DMS53 (cell line): ENCODE measurements at places on chromosomes 1 and 21.

DNA sequence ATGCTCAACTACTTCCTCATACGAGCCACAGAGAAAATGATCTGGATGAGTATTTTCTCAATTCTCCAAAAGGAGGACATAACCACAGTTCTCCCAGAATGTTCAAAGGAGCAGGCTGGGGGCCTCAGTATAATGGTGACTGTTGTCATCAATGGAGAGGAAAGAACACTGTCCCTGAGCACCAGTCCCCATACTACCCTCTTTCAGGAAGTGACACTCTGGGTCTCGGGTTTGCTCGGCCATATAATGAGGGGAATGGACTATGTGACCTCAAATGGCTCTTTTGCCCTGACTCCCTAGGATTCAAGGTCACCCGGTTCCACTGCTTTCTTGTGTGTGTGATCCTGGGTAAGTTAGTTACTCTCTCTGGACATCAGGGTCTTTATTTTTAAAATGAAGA lies 22.8 kb downstream of the SLC9A1 start:
- DNase-seq, result no peak

DNA sequence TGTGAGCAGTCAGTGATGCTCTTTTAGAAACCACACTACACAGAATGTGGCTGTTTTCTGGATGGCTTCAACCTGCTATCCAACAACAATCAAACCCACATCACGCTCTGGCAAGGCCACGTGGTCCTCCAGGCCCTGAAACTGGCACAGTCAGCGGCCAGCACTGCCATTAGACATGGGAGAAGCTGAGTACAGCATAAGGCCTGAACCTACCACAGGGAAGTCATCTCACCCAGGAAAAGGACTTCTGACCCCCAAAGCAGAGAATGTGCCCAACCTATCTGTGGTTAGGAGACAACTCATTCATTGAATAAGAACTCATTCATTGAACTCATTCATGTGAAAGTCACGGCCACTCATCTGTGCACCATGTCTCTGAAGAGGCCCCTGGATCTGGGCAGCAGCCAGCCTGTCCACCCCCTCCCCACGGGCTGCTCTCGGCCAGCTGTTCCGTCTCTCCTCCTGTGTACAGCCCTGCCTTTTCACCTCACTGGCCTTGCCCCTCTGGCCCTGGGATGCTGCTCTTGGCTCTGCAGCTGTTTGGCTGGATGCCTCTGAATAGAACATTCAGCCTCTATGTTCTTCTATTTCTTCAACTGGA lies 41.1 kb downstream of the C1orf198 start:
- no peak for DNase-seq

- DNase-seq, result no peak
Measured at GRCh38 chr1:93805027-93805610, 73.9 kb downstream of the DNTTIP2 start.

GRCh38 chr1:34928699-34929496 lies 552 bp downstream of the DLGAP3 start:
- DNase-seq, result peak; percentile 68

- DNase-seq, result no peak
Measured at GRCh38 chr1:161359291-161359690, 8.4 kb downstream of the CFAP126 start.

- DNase-seq, result no peak
Measured at GRCh38 chr1:167554028-167554779, 642 bp upstream of the CREG1 start.

DNA sequence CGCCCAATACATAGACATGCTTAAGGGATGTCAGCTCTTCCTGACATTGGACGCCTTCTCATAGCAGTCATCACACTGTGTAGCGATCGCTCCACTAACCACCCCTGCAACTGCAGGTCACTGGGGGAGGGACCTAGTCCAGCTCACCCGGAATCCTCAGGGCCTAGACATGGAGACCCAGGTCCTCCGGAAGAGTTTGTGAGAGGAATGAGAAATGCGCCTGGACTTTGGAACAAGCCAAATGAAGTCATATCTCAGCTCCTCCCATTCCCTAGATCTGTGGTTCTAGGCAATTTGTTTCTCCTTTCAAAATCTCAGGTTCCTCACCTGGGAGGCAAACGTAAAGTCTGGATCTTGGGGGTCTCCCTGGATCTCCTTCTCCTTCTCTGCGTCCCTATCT lies 253.3 kb downstream of the KAZN start:
- no peak for DNase-seq

- DNase-seq, result no peak
Measured at GRCh38 chr1:31731049-31731565, 27.3 kb upstream of the COL16A1 start.

DNA sequence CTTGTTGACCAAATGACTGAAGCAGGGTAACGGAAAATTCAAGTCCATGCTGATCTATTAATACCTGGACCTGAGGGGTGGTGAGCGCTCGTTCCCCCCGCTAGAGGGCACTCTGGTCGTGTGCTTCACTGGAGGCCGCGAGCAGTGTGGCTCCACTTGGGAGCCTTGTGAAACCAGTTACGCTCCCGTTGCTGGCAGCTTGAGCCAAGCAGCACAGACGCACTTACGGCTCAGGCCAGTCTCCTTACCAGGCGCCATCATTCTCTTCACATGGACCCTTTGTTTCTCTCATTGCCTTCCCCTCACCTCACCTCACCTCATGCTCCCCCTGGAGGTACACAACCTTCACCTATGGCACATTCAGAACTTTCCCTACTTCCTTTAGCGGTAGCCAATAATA lies 49.7 kb upstream of the TSPAN2 start:
- peak; percentile 95 for DNase-seq

DNA sequence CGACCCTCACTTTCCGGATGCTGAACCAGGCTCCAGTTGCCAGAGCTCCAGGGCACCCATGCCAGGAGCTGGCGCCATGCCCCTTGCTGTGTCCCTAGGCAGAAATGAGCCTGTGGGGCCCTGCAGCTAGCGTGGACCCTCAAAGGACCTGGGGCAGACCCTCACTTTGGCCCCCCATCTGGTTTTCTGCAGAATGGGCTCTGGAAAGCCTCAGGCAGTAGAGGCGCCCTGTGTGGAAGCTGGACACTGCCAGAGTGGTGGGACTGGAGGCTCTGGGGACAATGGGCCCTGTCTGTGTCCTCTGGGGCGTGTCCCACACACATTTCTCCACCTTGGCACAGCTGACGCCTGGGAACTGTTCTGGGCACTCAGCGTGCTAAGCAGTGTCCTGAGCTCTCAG lies 6.3 kb upstream of the AURKAIP1 start:
- no peak for DNase-seq

DNA sequence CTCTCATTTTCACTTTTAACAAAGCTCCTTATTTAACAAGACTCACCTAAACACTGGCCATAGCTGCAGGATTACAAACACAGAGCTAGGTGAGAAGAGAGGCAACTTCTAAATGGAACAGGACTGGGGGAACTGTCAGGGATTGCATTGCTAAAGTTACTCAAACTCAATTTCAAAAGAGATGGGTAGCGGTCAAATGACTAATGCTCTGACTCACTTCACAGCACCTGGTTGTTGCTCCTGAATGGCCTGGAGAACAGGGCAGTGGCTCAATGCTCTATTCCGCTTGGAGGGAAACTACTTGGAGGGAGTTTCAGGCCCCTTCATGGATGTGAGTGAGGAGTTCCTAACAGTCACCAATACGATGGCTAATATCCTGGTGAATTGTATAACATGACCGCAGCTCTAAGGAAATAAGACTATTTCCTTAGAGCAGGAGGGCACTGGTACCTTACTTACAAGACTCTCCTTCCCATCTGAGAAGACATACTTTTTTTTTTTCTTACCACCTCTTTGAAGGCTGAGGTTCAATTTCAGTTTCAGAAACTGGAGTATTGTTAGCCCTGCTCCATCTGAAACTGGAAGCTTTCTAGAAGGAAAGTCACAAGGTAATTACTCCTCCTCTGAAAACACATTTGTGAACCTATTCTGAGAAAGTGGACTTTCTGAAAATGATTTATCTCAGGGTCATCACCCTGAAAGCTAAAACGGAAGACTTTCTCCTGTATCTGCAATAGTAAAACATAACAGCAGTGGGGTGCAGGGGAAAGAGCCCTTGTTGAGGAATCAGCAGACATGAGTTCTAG lies 9.5 kb downstream of the DPT start:
- peak; percentile 64 for DNase-seq

DNA sequence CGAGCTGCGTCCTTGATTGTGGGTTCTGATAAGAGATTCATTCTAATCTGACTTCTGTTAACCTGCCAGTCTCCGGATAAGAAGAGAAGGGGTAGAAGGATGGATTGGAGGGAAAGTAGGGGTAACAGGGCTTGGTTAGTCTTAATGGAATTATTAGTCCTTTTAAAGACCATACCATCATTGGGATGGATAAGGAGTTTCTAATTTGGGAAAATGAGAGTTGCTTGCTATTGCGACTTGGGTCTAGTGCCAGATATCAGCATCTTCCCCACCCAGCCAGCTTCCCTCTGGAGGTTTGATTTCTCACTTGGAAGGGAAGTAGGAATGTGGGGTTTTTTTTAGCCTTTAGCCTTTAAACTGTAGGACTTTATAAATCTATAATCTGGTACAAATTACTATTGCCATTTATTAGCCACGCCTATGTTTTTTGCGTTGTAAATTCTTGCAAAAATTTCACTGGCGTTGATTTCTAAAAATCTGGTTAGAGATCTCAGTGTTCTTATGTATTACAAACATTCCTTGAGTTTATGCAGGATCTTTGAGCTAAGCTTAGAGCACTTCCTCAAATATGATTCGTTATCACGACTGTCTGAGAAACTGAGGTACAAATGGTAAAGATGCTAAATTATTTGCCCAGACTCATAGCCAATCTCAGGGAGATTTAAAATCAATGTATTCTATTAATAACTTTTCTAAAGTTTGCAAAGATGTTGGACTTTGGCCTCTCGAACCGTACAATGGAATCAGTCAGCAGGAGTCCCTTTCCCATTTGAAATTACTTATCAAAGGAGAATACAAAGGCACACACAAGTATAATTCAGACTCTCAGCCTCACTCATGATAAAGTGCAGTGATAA lies 1.3 kb downstream of the FAM20B start:
- DNase-seq, result no peak

- no peak for DNase-seq
Measured at GRCh38 chr1:207869859-207870258, 41.1 kb downstream of the CD34 start.

DNA sequence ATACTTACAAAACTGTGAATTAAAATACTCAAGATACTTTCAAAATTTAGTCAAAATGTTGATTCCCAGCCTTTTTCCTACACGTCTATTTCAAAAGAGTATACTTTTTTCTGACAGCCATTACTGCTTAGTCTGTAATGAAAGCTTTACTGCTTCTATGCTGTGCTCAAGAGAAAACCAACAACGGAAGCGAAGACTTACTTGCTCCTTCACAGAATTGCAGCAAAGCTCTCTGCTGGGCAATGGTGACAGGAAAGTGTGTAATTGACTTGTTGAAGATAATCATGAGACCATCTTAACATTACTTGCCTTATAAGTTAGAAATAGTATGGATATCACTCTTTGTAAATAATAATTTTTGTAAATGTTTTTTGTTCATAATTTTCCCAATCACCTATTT lies 1.7 kb upstream of the DYNLT5 start:
- DNase-seq, result no peak

GRCh38 chr1:51294566-51295184 lies 35.7 kb downstream of the TTC39A start:
- no peak for DNase-seq

GRCh38 chr1:86957221-86957620 lies 42.8 kb downstream of the HS2ST1 start:
- DNase-seq, result no peak

DNA sequence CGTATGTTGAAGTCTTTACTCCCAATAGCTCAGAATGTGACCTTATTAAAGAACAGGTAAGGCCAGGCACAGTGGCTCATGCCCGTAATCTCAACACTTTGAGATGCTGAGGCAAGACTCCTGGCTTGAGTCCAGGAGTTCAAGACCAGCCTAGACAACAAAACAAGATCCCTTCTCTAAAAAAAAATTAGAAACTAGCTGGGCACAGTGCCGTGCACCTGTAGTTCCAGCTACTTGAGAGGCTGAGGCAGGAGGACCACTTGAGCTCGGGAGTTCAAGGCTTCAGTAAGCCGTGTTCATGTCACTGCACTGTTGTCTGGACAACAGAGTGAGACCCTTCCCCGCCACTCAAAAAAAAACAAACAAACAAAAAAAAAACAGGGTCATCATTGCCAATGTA lies 171.3 kb downstream of the RERE start:
- DNase-seq, result no peak

- no peak for DNase-seq
Measured at GRCh38 chr1:184626076-184627006, 128.3 kb downstream of the EDEM3 start.

- DNase-seq, result peak; percentile 89
Measured at GRCh38 chr1:67685558-67686266, 711 bp downstream of the GADD45A start.

DNA sequence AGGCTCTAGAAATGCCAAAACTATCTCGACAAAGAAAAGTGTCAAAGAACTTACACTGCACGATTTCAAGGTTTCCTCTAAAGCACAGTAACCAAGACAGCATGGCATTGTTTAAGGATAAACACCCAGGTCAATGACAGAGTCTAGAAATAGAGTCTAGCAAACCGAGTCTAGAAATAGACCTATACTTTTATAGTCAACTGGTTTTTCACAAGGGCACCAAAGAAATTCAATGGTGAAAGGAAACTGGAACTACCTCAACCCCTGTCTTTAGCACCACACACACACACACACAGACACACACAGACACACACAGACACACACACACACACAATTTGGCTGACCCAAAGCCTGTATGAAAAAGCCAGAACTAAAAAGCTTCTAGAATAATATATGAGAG lies 67.1 kb upstream of the PGBD5 start:
- DNase-seq, result no peak

GRCh38 chr21:45388011-45388521 lies 16.9 kb upstream of the COL18A1 start:
- DNase-seq, result no peak

GRCh38 chr1:93155335-93155734 lies 24.9 kb downstream of the TMED5 start:
- no peak for DNase-seq

DNA sequence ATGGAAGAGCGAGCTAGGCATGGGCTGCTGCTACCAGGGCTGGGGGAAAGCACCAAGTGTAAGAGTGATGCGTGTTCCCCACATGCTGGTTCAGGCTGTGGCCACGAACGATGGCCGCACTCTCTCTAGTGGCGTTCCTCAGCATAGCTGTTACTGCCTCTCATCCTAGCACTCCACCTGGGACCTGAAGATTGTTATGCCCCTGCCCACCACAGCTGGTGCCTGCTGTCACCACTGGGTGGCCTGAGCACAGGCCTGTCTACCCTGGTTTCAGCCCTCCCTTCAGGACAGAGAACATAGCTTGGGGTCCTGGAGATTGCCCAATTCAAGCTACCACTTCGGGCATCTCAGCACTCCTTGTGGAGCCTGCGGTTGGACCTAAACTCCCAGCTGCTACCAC lies 80.1 kb upstream of the PDC start:
- no peak for DNase-seq

- no peak for DNase-seq
Measured at GRCh38 chr1:159443066-159443750, 3.7 kb downstream of the OR10J1 start.

GRCh38 chr1:179589509-179589908 lies 2.1 kb upstream of the TDRD5 start:
- no peak for DNase-seq

GRCh38 chr1:61140778-61141177 lies 58.4 kb downstream of the NFIA start:
- peak; percentile 39 for DNase-seq

GRCh38 chr1:215776336-215776735 lies 209.2 kb downstream of the KCTD3 start:
- DNase-seq, result no peak
